Activated CD4-positive, alpha-beta T cell treated with anti-CD3 and anti-CD28 coated beads, Interleukin-2, amount 50 U/mL, for 48 hours (primary cell): ENCODE measurements at places on chromosomes 16 and 17.

DNA sequence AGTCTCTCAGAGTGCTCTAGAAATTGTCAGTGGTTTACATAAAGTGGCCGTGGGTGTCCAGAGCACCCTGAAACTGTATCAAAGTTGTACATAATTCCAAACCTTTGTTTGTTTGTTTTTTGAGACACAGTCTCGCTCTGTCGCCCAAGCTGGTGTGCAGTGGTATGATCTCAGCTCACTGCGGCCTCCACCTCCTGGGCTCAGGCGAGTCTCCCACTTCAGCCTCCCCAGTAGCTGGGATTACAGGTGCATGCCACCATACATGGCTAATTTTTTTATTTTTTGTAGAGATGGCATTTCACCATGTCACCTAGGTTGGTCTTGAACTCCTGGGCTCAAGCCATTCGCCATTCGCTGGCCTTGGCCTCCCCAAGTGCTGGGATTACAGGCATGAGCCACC lies 24.3 kb upstream of the ADGRG1 start:
- peak; percentile 1 for DNase-seq

- DNase-seq = no peak
These were observed 19.8 kb downstream of the JPH3 start for GRCh38 chr16:87621976-87622713.

DNA sequence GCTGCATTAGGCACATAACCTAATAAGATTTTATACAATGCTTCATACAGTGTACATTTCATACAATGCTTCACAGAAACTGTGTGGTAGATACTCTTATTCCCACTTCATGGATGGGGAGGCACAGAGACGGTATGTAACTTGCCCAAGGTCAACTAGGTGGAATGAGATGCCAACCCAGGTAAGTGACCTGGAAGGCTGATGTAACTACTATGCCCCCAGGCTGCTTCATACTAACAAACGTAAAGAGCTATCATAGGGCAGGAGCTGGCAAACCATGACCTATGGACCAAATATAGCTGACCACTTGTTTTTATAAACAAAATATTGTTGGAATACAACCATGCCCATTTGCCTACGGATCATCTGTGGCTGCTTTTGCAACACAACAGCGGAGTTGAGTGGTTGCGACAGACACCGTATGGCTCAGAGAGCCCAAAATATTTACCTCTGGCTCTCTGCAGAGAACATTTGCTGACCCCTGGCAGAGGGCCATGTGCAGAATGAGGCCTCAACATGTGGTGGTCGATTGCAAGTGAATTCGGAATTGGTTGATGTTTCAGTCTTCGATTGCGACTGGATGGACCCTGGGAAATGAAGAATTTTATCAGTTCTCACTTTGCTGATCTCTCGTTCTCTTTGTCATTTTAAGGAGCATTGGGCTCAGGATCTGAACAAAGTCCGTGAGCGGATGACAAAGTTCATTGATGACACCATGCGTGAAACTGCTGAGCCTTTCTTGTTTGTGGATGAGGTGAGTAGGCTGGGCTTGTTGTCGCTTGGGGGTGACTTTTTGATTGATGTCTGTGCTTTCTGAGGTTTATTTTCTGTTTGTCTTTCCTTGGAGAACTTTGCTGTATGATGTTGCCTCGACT lies 109.7 kb downstream of the PLCG2 start:
- no peak for DNase-seq

DNA sequence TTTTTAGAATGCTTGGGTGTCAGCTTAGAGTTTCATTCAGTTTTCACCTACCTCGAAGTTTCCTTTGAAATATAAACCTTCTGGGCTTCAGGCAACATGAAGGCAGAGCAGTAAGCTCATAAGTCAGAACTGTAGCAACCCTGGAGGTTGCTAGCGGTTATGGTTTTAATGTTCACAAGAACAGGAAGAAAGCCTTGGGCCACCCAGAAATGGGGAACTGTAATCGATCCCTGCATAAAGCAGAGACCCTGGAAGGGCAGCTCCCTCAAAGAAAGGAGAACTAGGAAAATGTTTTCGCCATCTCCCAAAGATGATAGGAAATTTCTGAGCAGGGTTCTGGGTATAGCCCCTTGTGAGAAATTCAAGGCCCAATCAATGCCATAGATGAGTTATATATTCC lies 47.8 kb upstream of the RASL10B start:
- DNase-seq = no peak

GRCh38 chr17:36118477-36119353 lies 15.1 kb downstream of the CCL4 start:
- no peak for DNase-seq

- no peak for DNase-seq
These were observed 27.4 kb upstream of the HAS3 start for GRCh38 chr16:69078073-69078472.

GRCh38 chr16:68200088-68200783 lies 35.7 kb downstream of the ESRP2 start:
- no peak for DNase-seq

- DNase-seq = no peak
These were observed 133.7 kb downstream of the USP31 start for GRCh38 chr16:23015580-23015979.

- DNase-seq = no peak
These were observed 33.8 kb upstream of the RBFOX3 start for GRCh38 chr17:79644617-79645016.

- no peak for DNase-seq
These were observed 484.9 kb upstream of the WSB1 start for GRCh38 chr17:26809033-26809432.

- DNase-seq = no peak
These were observed 190.0 kb downstream of the RAB11FIP4 start for GRCh38 chr17:31581491-31581890.

DNA sequence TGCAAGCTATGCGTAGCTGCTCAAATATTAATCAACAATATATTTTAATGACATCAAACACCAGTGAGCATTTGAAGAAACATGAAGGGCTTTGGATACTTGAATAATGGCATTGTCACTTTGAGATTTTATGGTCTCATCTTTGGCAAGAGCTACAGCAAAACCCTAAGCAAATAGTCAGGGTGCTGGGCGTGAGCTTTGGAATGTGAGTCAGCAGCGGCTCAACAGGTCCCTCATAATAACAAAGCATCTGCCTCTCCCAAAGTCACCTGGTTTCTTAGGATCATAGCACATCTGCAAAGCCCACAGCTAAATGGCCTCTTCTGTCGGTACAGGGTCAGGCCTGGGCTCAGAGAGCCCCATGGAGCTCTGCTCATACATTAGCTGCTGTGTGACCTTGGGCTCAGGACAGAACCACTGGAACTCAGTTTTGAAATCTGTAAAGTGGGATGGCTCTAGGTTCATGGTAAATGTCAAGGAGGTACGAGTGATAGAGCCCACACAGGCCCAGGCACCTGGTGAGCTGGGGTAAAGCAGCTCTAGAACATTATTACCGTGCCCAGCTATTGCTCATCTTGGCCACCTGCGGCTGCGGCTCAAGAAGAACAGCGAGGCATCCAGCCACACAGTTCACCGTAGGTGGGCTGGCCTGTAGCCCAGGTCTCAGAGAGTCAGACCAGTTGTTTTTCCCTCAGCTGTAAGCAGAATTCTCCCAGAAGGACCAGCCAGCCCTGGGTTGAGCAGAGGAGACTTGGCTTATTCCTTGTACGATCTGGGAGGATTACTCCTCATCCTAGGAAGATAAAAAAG lies 544.5 kb upstream of the CDH11 start:
- no peak for DNase-seq

- no peak for DNase-seq
These were observed 1.3 kb upstream of the GJC1 start for GRCh38 chr17:44831371-44831770.

- no peak for DNase-seq
These were observed 15.2 kb downstream of the CDK5R1 start for GRCh38 chr17:32502013-32502412.

DNA sequence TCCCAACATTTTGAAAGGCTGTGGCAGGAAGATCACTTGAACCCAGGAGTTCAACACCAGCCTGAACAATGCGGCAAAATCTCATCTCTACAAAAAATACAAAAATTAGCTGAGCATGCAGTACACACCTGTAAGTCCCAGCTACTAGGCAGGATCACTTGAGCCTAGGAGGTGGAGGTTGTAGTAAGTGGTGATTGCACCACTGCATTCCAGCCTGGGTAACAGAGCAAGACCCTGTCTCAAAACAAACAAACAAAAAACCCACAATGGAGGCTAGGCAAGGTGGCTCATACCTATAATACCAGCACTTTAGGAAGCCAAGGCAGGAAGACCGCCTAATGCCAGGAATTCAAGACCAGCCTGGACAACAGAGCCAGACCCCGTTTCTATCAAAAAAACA lies 12.0 kb downstream of the APPBP2 start:
- DNase-seq = no peak

GRCh38 chr17:43400943-43401717 lies 2.3 kb downstream of the ARL4D start:
- no peak for DNase-seq

DNA sequence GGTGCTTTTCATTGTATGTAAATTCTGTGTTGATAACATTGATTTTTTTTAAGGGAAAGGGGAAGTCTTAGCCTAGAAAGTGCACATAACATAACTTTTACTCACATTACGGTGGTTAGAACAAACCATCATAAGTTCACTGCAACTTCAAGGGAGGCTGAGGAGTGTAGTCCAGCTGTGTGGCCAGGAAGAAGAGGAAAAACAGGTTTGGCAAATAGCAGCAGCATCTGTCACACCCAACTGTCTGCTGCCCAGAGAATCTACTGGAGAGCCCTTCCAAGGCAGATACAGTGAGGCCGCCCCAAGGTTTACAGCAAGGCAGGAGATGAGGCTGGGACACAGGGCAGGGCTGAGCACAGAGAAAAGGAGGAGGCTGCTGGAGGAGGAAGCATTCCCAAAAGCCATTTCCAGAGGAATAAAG lies 60.6 kb downstream of the AIPL1 start:
- DNase-seq = peak; percentile 7

GRCh38 chr17:67546578-67547527 lies 169.8 kb downstream of the PITPNC1 start:
- no peak for DNase-seq

DNA sequence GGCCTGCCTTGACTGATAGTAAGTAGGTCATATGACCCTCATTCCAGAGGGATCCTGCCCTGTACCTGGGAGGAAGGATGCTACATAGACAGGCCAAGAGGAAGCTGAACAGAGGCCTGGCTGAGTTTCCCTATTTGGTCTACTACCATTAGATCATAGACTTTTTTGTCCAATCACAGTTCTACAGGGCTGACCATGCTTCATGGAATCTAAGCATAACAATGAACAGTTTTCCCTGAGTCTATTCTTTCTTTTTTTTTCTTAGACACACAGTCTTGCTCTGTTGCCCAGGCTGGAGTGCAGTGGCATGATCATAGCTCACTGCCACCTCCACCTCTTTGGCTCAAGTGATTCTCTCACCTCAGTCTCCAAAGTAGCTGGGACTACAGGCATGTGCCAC lies 3.9 kb downstream of the GPR179 start:
- DNase-seq = no peak

- DNase-seq = no peak
These were observed 148.5 kb upstream of the WSCD1 start for GRCh38 chr17:5921512-5922282.

DNA sequence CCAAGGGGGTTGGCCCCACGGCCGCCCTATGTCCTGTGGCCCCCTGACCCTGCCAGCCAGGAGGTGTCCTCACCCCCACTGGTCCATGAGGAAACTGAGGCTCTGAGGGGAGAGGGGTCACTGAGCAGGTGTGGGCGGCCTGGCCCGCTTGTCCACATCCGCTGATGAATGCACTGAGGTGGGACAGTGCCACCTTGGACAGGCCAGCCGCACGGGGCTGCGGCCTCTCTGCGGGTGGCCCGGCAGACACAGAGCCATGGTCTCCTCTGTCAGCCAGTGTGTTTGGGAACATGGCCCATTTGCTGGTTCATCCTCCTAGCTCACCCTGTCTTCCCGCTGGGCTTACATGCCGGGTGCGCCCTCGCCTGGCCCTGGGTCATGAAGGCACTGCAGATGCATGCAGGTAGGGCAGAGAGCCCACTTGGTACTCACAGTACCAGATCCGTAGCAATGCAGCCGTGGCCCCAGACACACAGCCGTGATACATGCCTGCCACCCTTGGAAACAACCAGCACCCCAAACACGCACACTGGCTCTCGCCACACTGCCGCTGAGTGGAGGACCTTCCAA lies 93.9 kb downstream of the ENGASE start:
- no peak for DNase-seq

- no peak for DNase-seq
These were observed at the start of gene HOXB6 for GRCh38 chr17:48604770-48605329. Gene HOXB6, minus strand, starts transcription at chr17:48604986. Its CDS starts 6,836 bp downstream, at chr17:48598150.

DNA sequence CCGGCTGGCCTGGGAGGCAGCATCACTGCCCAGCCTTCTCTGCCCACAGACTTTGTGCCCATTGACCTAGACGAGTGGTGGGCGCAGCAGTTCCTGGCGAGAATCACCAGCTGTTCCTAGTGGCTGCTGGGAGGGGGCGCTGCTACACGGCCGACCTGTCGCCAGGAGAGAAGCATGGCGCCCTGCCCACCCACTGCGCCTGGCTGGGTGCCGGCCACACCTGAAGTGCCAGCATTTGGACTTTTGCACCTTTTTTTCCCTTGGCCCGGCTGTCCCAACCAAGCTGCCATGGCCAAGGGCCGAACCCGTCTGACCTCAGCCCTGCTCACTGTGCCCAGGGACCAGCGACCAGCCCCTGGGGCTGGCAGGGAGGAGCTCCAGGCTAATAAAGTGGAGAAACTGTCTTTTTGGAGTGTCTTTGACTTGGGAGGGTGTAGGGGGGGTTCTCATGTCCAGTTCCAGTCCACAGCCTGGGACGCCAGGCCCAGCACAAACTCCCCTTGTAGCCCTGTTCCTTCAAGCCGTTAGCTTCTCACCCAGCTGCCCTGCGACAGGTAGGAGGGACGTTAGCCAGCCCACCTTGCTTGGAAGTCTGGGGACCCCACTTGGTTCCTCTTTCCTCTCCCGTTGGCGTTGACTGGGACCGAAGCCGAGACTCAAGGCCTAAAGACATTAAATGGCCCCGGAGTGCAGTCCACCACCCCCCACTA lies 939 bp upstream of the WDR90 start:
- peak; percentile 73 for DNase-seq

GRCh38 chr16:17776888-17777287 lies 306.1 kb upstream of the XYLT1 start:
- no peak for DNase-seq

DNA sequence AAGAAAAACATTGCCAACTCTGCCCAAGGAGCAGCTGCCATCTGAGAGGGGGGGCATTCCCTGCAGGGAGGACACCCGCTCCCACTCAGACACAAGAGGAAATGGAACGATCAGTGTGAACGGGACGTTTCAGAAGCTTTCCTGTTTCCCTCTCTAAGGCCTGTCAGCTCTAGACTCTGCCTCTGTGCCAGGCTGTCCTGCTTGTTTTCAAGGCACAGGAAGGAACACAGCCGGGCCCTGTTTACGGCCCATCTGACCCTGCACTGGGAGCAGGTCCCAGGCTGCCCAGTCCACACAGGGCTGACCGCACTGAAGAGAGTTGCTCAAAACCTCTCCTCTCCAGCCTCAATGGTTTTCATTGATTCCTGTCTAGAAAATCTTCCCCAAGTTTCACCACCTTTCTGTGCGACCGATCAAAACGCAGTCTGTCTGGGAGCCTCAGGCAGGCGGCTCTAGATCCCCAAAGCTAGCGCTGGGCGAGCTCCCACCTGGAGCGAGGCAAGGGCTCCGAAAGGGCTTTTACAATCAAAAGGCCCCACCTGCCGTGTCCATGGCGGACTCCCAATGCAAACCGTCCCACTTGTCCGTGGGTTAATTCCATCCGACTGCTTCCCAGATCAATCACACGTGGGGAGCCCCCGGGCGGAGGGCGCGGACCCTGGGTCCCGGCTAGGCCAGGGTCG lies 1.5 kb downstream of the PIEZO1 start:
- peak; percentile 36 for DNase-seq
